ENCODE measurements at places on chromosomes 4 and X.
A peak's percentile ranks its signal among the peaks of the same experiment; 100 is the strongest.

GRCh38 chr4:24855741-24856140, 57.1 kb downstream of the CCDC149 start:
- peak; percentile 43 for DNase-seq

DNA sequence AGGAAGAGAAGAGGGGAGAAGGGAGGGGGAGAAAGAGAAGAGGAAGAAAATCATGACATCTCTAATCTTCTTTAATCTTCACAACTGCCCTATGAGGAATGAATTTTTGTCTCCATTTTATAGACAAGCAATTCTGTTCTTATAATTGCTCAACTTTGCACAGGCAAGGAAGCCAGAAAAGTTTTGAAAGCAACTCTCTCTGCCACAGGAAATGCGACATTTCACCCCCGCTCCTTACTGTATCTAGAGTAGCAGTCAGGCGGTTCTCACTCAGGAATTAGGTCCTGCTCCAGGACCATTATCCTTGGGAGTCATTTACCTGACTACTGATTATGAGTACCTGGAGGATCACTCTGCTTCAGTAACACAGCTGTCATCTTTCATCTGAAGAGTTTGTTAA, 69.2 kb upstream of the FAM9A start:
- DNase-seq, result peak; percentile 14

DNA sequence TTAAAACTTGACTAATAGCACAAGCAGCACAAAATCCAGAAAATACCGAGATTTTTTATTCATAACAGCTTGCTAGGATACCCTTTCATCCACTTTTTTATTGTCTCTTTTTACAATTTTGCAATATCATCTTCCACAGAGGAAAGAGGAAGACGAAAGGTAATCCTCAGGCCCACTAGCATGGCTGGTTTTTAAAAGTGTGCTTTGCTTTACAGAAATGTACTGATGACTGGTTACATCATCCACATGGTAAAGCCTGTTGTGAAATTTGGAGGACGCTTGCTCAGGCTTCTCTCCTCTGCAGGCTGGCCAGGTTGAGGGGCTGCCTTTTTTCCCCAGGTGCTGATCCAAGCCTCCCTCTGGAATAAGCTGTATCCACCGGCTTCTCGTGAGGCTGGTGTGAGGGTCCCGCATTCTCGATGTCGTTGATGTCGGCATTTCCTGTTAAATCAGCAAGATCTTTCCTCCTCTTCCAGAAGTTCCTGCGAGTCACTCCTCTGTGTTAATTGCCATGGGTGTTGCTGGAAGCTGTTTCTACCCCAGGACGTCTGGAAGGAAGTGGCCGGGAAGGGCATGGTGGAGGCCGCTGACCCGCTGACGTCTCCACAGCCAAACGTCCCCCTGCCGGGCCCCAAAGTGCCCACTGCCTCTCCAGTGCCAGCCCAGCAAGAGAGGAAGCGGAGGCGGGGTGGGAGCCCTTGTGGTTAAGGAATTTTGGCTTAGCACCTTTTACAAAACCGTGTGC, 5.8 kb upstream of the DGKQ start:
- DNase-seq, result peak; percentile 80

DNA sequence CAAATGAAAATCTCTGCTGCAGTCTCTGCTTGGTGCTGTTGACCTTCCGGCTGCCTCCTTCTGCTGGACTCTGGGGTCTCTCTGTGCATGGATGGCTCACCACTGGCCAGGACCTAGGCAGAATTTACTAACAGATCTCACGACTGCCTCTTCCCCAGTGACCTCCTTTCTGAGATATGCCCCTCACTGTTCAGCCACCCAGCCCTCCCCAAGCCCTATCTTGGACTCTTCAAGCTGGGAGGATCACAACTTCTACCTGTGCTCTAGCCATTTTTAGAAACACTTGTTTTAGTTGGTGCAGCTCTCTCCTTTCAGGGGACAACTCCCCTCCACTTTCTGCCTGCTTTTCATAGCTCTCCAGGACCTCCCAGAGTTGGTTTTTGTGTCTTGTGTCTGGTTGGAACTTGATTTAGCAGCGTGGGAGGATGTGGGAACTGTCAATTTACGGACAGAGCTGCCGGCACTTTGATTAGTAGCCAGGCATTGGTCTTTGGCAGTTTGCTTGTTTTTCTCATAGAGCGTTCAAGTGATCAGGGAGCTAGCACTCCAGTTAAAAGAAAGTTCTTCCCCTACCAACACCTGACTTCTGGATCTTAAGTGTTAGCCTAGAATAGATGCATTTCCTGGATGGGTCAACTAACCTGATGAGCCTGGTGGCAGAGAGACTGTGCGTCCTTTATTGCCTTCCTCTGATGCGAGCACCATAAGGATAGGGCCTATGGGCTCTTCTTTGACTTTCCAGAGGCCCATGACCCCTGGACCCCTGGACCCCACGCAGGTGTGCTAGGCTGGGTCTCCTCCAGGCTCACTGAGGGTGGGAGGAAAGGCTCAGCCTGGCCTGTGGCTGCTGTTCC, 6.5 kb downstream of the RGS12 start:
- no peak for DNase-seq

- DNase-seq, result no peak
Observed at GRCh38 chrX:2631743-2632532, 59.2 kb upstream of the CD99 start.

DNA sequence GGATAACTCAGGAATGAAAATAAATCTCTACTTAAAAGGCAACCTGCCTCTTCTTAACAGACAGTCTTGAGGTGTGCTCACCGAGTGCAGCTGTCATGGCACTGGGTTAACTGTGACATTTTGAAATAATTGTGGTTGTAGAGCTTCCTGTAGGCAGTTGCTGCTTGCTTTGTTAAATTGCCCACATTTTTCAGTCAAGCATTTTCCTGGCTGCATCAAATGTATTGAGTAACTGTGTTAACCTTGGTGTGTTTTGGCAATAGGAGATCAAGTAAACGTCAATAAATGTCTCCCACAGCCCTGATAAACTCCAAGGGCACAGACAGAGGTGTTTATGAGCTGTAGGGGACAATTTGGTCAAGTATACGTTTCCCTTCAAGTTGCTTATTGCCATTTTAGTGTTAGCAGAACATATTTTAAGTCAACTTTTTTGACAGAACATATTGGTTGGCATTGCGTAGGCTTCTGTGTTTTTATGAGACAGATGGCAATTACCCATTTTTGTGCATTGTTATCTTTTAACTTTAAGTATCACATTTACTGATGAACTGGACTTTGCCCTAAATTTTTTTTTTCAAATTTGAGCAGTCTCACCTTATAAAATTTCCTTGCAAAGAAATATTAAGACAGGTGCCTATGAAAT, 527.4 kb downstream of the C4orf33 start:
- peak; percentile 31 for DNase-seq

DNA sequence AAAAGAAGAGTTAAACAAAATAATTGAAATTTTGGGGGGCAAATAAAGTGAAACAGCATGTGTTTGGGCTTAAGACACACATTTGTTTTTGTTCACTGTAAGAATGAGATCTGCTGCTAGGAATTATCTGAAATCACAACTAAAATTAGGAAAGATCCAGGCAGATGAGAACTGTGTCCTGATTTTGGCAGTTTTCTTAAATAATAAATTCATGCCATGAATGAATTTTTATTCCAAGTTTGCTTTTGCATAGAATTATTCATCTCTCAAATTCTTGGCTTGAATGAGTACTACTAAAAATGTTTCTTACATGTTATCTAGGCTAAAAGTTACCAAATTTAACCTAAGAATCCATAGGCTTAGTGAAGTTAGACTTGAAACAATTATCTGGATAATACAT, 321.7 kb downstream of the ANK2 start:
- no peak for DNase-seq

DNA sequence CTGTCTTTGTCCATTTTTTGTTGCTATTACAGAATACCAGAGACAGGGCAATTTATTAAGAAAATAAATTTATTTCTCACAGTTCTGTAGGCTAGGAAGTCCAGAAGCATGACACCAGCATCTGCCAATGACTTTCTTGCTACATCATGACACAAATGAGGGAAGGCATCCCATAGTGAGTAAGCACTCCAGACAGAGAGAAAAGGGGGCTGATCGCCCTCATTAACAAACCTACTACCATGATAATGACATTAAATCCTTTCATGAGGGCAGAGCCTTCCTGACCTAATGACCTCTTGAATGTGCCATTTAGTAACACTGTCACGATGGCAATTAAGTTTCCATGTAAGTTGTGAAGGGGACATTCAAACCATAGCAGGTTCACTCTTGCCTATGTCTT, 20.1 kb downstream of the CCDC149 start:
- DNase-seq, result no peak

- peak; percentile 36 for DNase-seq
Observed at GRCh38 chr4:136526517-136526916, 1005.8 kb downstream of the PCDH18 start.

DNA sequence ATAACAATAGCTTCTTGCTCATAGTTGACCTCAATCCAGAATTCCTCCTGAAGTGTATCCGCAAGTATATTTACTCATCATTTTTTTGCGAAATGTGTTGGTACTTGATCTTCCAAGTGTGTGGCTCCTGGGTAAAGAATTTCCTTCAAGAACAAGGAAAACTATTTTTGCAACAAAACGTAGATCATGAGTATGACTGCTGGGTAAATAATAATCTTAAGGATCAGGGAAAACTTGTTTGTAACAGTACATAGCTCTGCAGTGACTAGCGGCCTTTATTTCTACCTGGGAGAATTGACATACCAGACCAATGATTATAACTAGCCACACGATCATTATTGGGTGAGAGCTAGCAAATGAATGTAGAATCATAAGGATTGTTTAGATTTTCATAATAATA, 1311.7 kb downstream of the ARAP2 start:
- DNase-seq, result no peak

DNA sequence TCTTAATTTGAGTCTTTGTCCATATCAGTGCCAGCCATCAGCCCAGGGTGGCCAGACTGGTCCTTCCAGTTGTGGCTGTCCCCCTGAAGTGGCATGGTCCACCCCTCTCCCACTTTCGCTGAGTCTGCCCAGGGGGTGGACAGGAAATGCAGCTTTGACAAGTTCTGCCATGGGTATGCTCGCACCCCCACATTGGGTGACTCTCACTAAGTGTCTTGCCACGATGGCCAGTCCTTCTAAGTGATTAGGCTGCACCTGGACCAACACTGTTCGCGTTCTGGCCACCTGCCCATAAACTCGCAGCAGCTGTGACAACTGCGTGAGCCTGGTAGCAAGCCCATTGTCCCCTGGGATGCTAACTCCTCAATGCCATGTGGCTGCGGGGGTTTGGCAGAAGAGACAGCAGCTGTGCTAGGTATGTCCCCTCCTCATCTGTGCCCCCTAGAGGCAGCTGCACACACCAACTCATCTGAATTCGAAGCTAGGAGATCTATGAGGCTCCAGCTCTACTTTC, 10.0 kb upstream of the LNX1 start:
- no peak for DNase-seq

DNA sequence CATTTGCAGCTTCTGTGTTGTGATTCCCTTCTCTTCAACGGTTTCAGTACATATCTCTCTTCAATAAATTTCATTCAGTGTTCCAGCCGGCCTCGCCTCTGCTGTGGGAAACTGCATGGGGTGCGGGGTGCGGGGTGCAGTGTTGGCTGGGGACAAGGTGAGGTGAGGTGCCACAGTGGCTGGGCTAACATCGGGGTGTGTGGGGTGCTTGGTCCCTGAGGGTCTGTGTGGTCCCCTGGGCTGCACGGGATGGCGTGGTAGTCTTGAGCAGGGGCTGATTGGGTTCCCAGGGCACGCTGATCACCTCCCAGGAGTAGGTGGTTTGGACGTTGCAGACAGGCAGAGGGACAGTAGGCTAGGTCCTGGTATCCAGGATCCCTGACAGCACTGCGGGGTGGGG, 2.7 kb downstream of the PNMA6A start:
- DNase-seq, result no peak

- DNase-seq, result peak; percentile 84
Observed at GRCh38 chr4:16794816-16795445, 103.5 kb downstream of the LDB2 start.

DNA sequence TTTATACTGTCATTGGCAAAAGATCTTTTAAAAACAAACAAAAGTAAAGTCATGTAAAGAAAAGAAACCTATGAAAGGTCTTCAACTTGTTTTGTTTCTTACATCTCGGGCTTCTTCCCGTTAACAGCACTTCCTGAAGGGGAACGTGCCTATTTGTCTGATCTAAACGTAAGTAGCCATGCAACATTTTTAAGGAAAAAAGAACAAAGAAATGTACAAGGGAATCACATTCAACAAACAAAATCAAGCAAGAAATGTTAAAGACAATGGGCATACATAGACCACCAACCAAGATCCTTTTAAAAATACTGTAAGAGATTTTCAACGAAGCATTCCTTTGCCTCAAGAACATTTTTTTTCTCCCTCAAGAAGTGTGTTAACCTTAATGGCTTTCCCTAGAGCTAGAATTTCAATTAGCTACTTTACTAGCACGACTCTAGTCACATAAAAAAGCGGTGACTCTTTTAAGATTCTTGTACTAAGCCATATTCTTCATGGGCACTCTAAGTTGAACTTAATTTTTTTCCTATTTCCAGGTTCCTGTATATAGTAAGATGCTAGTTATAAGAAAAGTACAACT, 112.0 kb upstream of the TTC29 start:
- DNase-seq, result peak; percentile 58

GRCh38 chrX:136735601-136736000, 45.1 kb downstream of the ARHGEF6 start:
- DNase-seq, result no peak

GRCh38 chrX:12790885-12791256, 341 bp upstream of the PRPS2 start:
- no peak for DNase-seq

DNA sequence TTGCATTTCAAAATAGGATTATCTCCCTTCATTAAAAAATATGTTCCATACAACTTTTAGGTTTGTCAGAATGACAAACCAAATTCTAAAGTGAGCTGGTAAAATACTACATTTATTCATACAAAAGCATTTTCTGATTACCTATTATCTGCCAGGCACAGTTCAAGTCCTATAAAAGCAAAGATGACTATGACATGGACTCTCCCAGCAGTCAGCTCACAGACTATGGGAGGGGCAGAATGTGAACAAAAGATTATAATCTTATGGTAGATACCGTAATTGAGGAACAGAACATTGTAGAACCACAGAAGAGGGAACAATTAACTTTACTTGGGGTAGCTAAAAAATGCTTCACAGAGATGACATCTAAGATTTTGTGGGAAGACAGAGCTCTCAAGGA, 12.4 kb downstream of the PAQR3 start:
- DNase-seq, result no peak

Data from adipocyte (in vitro differentiated cells).